ENCODE measurements at places on chromosomes 11 and 22. TPM values are rescaled to one million over a fixed set of nuclear protein-coding genes. Genes with fewer than 3 reads are reported as not detected.
A peak's percentile ranks its signal among the peaks of the same experiment; 100 is the strongest.

- H3K4me3 ChIP-seq: no peak within 1 kb of the TSS
- H3K27me3 ChIP-seq: no peaks in the 10 kb centered on the region
- no peaks in the 10 kb centered on the region for H3K4me1 ChIP-seq
- DNase-seq: no peak
- no peak within 1 kb of the TSS for H3K27ac ChIP-seq
- no peaks in the 10 kb centered on the region for H3K36me3 ChIP-seq
Measured at GRCh38 chr11:60396382-60396781, at the start of gene MS4A14. Gene MS4A14 (plus strand): TSS chr11:60396459. CDS start chr11:60396579, 120 bp downstream.

GRCh38 chr11:44784436-44784760 lies 57.6 kb downstream of the TSPAN18 start:
- H3K27ac ChIP-seq: peak overlapping the region; percentile 61
- no peaks in the 10 kb centered on the region for H3K36me3 ChIP-seq
- no peak for DNase-seq
- no peaks in the 10 kb centered on the region for H3K27me3 ChIP-seq
- no peak overlapping the region for H3K4me3 ChIP-seq

AIFM3 gene
- 1.3 TPM for total RNA-seq

DNA sequence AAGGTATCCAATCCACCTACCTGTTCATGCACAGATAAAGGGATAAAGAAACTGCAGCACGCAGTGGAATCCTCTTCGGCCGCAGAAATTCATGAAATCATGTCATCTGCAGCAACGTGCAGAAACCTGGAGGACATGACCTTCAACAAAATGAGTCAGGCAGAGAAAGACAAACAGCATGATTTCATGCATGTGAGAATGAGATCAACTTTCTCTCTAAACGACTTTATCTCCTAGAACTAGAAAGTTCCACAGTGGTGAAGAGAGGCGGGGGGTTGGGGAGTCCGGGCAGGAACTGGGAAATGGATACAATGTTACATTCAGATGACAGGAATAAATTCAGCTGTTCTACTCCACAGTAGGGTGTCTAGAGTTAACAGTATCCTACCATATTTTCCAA lies 9.9 kb downstream of the RGL4 start:
- no peak for DNase-seq
- no peaks in the 10 kb centered on the region for H3K4me1 ChIP-seq
- H3K4me3 ChIP-seq: no peak overlapping the region
- peaks cover 6% of the 10 kb centered on the region for H3K36me3 ChIP-seq
- no peak overlapping the region for H3K27ac ChIP-seq
- no peaks in the 10 kb centered on the region for H3K27me3 ChIP-seq

GRCh38 chr22:19912271-19912999 lies 29.1 kb upstream of the COMT start:
- H3K27me3 ChIP-seq: no peaks in the 10 kb centered on the region
- H3K27ac ChIP-seq: no peak overlapping the region
- no peak for DNase-seq
- no peaks in the 10 kb centered on the region for H3K4me1 ChIP-seq
- no peak overlapping the region for H3K4me3 ChIP-seq
- peaks cover 18% of the 10 kb centered on the region for H3K36me3 ChIP-seq

MYRF gene
- total RNA-seq: not detected

DNA sequence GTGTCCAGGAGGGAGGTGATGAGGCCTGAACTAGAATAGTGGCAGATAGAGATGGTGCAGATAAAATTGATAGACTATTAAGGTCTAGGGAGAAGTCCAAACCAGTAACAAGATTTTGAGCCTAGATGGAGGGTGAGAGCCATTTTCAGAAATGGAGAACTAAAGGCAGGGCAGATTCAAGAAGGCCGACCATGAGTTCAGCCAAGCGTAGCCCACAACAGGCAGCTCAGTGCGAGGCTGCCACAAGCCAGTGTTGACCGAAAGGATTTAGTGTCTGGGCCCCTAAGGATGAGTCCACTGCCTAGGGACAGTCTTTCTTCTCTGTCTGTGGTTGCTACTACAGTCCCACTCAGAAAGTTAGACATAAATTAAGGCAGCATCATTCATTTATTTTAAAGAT lies 51.7 kb downstream of the PPP2R1B start:
- no peak for DNase-seq
- H3K4me3 ChIP-seq: no peak overlapping the region
- peaks cover 19% of the 10 kb centered on the region for H3K4me1 ChIP-seq
- no peak overlapping the region for H3K27ac ChIP-seq

DNA sequence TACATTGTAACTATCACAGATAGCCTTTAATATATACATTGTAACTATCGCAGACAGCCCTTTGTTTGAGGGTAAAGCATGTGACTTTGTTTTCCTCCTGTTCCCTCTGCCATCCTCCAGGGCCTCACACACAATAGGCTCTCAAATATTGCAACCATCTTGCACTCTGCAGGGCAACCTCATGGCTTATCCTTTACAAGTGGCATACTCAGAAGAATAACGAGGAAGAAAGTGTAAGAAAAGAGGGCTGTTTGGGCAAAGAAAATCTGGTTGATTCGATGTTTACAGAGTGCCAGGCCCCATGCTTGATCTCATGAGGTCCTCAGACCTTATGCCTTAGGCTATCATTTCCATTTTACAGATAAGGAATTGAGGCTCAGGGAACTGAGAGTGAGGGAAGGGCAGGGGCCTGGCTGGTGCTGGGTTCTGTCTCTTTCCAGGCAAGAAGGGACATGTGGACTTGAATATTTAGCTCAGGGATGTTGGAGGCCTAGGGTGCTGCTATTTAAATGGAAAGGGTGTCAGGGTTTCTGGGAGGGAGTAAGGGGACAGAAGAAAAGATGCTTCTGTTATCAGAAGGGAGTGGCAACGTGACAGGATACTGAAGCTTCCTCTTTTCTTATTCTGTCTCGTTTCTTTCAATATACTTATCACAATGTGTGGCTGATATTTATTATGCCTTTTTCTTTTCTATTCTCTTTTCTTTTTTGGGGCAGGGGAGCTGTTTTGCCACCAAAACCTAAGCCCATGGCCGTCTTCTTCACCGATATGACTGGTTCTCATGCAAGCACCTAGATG lies 1.1 kb upstream of the SAMM50 start:
- H3K27ac ChIP-seq: no peak overlapping the region
- no peaks in the 10 kb centered on the region for H3K36me3 ChIP-seq
- no peaks in the 10 kb centered on the region for H3K27me3 ChIP-seq
- no peak for DNase-seq
- peaks cover 38% of the 10 kb centered on the region for H3K4me1 ChIP-seq
- H3K4me3 ChIP-seq: peak overlapping the region; percentile 86

OR51V1 gene
- total RNA-seq: not detected

GRCh38 chr11:11407065-11407762 lies 54.2 kb upstream of the CSNK2A3 start:
- peaks cover 70% of the 10 kb centered on the region for H3K4me1 ChIP-seq
- no peaks in the 10 kb centered on the region for H3K27me3 ChIP-seq
- H3K27ac ChIP-seq: no peak overlapping the region
- no peaks in the 10 kb centered on the region for H3K36me3 ChIP-seq
- DNase-seq: no peak
- no peak overlapping the region for H3K4me3 ChIP-seq

- H3K36me3 ChIP-seq: peaks cover 45% of the 10 kb centered on the region
- no peak overlapping the region for H3K27ac ChIP-seq
- H3K4me3 ChIP-seq: no peak overlapping the region
- peaks cover 8% of the 10 kb centered on the region for H3K4me1 ChIP-seq
- DNase-seq: no peak
- no peaks in the 10 kb centered on the region for H3K27me3 ChIP-seq
Measured at GRCh38 chr11:94809251-94809650, 41.1 kb downstream of the AMOTL1 start.

OR8G5 gene
- not detected for total RNA-seq

- no peaks in the 10 kb centered on the region for H3K4me1 ChIP-seq
- H3K4me3 ChIP-seq: no peak overlapping the region
- no peaks in the 10 kb centered on the region for H3K36me3 ChIP-seq
- DNase-seq: no peak
- H3K27ac ChIP-seq: no peak overlapping the region
Measured at GRCh38 chr22:28207281-28208030, 288.4 kb upstream of the PITPNB start.

GRCh38 chr11:128891913-128892398 lies 800 bp downstream of the KCNJ5 start:
- H3K36me3 ChIP-seq: no peaks in the 10 kb centered on the region
- no peak for DNase-seq
- peak overlapping the region; percentile 54 for H3K4me3 ChIP-seq
- peak overlapping the region; percentile 36 for H3K27ac ChIP-seq
- H3K27me3 ChIP-seq: no peaks in the 10 kb centered on the region
- H3K4me1 ChIP-seq: peaks cover 14% of the 10 kb centered on the region

GRCh38 chr22:19509923-19510322 lies 14.3 kb downstream of the CLDN5 start:
- no peak overlapping the region for H3K27ac ChIP-seq
- no peak for DNase-seq
- no peaks in the 10 kb centered on the region for H3K4me1 ChIP-seq
- H3K4me3 ChIP-seq: no peak overlapping the region

- H3K27me3 ChIP-seq: no peaks in the 10 kb centered on the region
- no peak overlapping the region for H3K4me3 ChIP-seq
- H3K4me1 ChIP-seq: no peaks in the 10 kb centered on the region
Measured at GRCh38 chr11:100667449-100667848, 19.6 kb upstream of the ARHGAP42 start.

GRCh38 chr11:119626871-119627270 lies 102.1 kb downstream of the NECTIN1 start:
- no peak overlapping the region for H3K4me3 ChIP-seq
- no peaks in the 10 kb centered on the region for H3K36me3 ChIP-seq
- H3K27ac ChIP-seq: no peak overlapping the region
- no peak for DNase-seq

SLC17A6 gene
- not detected for total RNA-seq

GRCh38 chr22:37072673-37073072 lies 21.1 kb downstream of the KCTD17 start:
- H3K27ac ChIP-seq: no peak overlapping the region
- no peak for DNase-seq
- peaks cover 88% of the 10 kb centered on the region for H3K27me3 ChIP-seq
- no peaks in the 10 kb centered on the region for H3K36me3 ChIP-seq
- H3K4me1 ChIP-seq: peaks cover 8% of the 10 kb centered on the region
- H3K4me3 ChIP-seq: no peak overlapping the region

DNA sequence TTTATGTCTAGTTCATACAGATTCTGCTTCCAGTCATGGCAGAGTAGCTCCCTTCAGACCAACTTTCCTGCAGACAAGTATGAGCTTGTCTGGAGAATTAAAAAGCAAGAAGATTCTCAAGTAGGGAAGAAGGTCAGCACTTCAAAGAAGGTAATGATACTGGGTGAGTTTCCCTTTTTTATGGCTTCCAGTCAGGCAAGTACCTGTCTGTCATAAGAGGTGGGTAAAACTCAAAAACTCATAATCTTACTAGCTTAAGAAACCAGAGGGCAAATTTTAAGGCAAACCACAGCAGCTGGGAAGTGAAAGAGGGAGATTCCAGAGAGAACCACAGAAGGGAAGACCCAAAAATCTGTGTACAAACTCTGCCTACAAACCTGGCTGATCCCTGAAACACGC lies 54.2 kb downstream of the DENND5A start:
- H3K4me1 ChIP-seq: peaks cover 49% of the 10 kb centered on the region
- H3K27ac ChIP-seq: no peak overlapping the region
- no peak for DNase-seq

GRCh38 chr22:25375683-25376082 lies 156.2 kb downstream of the CRYBB2 start:
- no peak overlapping the region for H3K4me3 ChIP-seq
- no peaks in the 10 kb centered on the region for H3K4me1 ChIP-seq
- no peak for DNase-seq
- H3K27ac ChIP-seq: no peak overlapping the region
- H3K36me3 ChIP-seq: no peaks in the 10 kb centered on the region

- no peaks in the 10 kb centered on the region for H3K27me3 ChIP-seq
- DNase-seq: no peak
- H3K4me3 ChIP-seq: no peak overlapping the region
- H3K27ac ChIP-seq: no peak overlapping the region
- H3K36me3 ChIP-seq: no peaks in the 10 kb centered on the region
Measured at GRCh38 chr11:86571273-86571948, 101.0 kb downstream of the ME3 start.

DNA sequence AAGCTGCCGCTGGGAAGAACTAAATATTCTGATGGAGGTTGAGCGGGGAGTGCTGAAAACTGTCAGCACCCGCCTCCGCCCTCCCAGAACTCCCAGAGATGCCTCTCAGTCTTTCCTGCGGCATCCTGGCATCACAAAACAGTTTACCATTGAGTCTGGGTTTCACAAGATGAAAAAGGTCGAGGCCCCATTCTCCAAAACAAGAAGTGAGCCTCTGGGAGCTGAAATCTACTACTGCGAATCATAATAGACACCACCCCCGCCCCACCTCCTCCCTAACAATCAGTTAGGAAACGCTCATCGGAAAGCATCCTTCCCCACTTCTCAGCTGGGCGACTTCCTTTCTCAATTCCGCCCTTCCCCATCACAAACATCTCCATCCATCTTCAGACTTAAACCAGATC lies 1.0 kb downstream of the SUN2 start:
- H3K27ac ChIP-seq: peak overlapping the region; percentile 100
- peaks cover 39% of the 10 kb centered on the region for H3K4me1 ChIP-seq
- H3K36me3 ChIP-seq: peaks cover 26% of the 10 kb centered on the region
- peak overlapping the region; percentile 79 for H3K4me3 ChIP-seq

GRCh38 chr11:61542024-61542461 lies 33.5 kb downstream of the LRRC10B start:
- no peak for DNase-seq
- no peaks in the 10 kb centered on the region for H3K27me3 ChIP-seq
- H3K4me1 ChIP-seq: no peaks in the 10 kb centered on the region
- H3K27ac ChIP-seq: no peak overlapping the region

DNA sequence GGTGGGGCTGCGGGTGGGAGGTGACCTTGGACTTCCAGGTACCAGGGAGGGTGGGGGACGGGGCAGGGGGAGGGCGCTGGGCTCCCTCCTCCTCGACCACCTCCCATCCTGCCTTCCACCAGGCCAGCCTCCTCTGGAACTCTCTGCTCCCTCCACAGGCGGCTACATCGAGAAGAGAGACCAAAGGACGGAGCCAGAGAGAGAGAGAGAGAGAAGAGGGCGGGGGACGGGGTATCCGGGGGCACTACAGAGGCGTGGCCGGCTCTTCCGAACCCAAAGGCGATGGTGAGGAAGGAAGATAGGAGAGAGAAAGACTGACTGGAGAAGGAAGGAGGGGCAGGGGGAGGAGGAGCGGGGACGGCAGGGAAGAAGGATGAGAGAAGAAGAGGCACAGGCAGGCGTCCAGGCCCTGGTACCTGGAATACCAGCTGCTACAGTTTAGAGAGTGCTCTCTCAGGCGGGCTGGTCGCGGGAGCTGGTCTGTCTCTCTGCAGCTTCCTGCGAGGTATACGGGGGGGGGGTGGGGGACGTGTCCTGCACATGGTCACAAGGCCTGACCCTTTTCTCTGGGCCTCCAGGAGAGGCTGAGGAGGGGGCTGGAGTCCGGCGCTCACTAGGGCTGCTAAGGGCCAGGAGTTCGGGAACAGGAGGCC lies 38.0 kb downstream of the IGSF9B start:
- no peak overlapping the region for H3K4me3 ChIP-seq
- H3K36me3 ChIP-seq: no peaks in the 10 kb centered on the region
- H3K27ac ChIP-seq: no peak overlapping the region
- DNase-seq: no peak

- H3K4me3 ChIP-seq: no peak overlapping the region
- no peak for DNase-seq
- no peak overlapping the region for H3K27ac ChIP-seq
- no peaks in the 10 kb centered on the region for H3K4me1 ChIP-seq
- no peaks in the 10 kb centered on the region for H3K27me3 ChIP-seq
Measured at GRCh38 chr22:19494001-19494560, 14.4 kb downstream of the CDC45 start.

PYGM gene
- 0.31 TPM for total RNA-seq

SLC22A12 gene
- not detected for total RNA-seq

NRIP3 gene
- total RNA-seq: 0.76 TPM

SHISA8 gene
- total RNA-seq: not detected

Measured in esophagus squamous epithelium (tissue), 5 donors.